ENCODE measurements at places on chromosomes 4 and X.
A peak's percentile ranks its signal among the peaks of the same experiment; 100 is the strongest.

DNA sequence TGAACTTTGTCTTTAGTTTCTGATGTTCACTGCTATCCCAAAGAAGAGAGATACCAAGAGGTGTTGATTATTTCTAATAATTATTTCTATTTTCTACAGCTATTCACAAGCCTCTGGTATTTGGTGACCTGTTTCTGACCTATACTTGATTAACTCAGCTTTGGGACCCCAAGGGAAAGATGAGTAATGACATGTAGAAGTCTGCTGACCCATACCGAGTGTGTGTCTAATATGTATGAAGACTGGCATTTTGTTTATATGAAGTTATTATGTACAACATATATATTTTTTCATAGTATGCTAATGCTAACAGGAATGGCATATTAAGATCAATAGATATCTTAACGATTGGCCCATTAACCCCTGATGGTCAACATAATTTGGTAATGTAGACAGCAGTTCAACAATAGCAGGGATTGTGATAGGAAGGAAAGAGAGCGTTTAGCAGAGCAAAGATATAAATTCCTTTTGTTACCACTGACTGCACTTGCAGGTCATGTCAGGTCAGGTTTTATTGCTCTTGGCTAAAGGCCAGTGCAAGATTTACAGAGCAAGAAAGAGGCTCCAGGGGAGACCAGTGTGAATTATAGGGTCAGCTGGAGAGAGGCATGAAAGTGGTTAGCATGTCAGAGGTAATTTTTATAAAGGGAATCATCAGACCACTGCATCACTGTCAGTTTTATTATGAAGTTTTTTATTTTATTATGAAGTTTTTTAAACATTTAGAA, 94.7 kb upstream of the DIPK2B start:
- no peak for DNase-seq

GRCh38 chr4:148425327-148426110, 16.7 kb downstream of the NR3C2 start:
- no peak for DNase-seq

DNA sequence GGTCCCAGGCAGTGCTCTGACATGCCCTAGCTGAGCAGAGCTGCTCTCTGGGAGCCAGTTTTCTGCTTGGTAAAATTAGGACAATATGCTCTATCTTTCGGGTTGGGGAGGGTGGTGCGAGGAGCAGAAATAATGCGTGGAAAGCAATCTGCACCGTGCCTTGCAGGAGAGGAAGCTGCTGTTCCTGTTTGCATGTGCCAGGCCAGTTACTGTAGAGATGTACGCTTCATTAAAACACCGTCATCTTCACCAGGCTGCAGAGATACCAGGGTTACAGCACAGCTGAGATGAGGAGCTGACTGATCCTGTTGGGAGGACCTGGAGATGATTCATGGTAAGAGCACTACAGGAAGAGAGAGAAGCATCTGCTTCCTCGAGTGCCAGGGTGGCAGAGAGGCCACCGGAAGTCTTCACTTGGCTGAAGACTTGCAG, 29.5 kb upstream of the IRF2 start:
- no peak for DNase-seq

- no peak for DNase-seq
Measured at GRCh38 chr4:961351-962230, 11.8 kb downstream of the DGKQ start.

- no peak for DNase-seq
Measured at GRCh38 chr4:56728512-56728911, 47.4 kb upstream of the HOPX start.

- no peak for DNase-seq
Measured at GRCh38 chr4:23484689-23485088, 405.2 kb downstream of the PPARGC1A start.

GRCh38 chr4:97500423-97500822, 642.9 kb downstream of the STPG2 start:
- DNase-seq = no peak

DNA sequence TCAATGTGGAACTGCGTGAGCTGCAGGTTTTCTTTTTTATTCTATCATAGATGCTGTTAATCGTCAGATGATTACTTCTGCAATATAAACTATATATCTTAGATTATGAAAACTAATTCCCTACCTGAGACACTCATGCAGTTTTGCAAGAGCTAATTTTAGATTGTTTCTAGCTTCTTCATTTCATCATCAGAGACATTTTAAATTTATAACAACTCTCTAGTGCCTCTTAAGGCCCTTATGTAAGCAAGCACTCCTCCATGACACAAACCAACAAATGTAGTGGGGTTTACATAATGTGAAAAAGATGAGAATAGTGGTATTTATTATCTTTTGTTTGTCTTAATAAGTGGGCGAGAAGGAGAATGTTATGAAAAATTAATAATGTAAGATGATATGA, 170.2 kb upstream of the ETNPPL start:
- no peak for DNase-seq

- DNase-seq = no peak
Measured at GRCh38 chrX:69793260-69793935, 177.5 kb downstream of the EDA start.

- DNase-seq = no peak
Measured at GRCh38 chrX:805103-805670, 174.6 kb downstream of the SHOX start.

GRCh38 chr4:182778222-182778982, 138.8 kb downstream of the DCTD start:
- DNase-seq = no peak

GRCh38 chrX:48747415-48748016, 14.0 kb upstream of the GLOD5 start:
- DNase-seq = no peak

DNA sequence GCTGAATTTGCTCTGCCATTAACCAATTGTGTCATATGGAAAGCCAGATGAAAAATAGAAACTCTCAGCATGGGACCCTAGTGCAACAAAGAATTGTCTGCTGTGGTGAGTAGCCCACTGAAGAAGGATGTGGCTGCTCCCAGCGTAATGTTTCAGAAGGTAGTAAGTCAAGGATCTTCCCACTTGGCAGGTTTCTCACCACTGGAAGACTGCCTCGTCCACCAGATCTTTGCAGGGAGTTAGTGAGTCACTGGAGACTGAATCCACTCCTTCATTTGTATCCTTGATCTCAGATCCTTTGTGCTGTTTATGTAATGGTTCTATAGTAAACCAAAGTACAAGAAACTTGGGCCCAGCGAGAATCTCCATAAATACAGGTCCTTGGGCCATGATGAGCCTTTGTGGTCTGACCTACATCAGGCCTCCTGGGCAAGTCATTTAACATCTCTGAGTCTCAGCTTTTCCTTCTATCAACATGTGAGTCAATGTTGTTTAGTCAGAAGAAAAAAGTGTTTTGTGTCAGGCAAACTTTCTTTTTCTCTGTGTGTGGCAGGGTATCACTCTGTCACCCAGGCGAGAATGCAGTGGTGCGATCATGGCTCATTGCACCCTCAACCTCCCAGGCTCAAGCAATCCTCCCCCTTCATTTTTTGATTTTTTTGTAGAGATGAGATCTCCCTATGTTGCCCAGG, 78.0 kb upstream of the CCDC160 start:
- no peak for DNase-seq

GRCh38 chr4:40489961-40490360, 139.7 kb downstream of the RBM47 start:
- DNase-seq = no peak

- DNase-seq = no peak
Measured at GRCh38 chrX:68571610-68572311, 72.9 kb downstream of the YIPF6 start.

GRCh38 chr4:537436-538264, 38.4 kb downstream of the TMEM271 start:
- no peak for DNase-seq

DNA sequence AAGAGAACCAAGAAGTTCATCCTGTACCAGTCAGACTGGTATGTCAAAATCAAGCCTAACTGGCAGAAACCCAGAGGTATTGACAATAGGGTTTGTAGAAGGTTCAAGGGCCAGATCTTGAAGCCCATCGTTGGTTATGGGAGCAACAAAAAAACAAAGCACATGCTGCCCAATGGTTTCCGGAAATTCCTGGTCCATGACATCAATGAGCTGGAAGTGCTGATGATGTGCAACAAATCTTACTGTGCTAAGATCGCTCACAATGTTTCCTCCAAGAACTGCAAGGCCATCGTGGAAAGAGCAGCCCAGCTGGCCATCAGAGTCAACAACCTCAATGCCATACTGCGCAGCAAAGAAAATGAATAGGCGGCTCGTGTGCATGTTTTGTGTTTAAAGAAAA, 172.7 kb upstream of the MED14 start:
- DNase-seq = no peak

- no peak for DNase-seq
Measured at GRCh38 chr4:161936625-161937550, 226.9 kb downstream of the FSTL5 start.

DNA sequence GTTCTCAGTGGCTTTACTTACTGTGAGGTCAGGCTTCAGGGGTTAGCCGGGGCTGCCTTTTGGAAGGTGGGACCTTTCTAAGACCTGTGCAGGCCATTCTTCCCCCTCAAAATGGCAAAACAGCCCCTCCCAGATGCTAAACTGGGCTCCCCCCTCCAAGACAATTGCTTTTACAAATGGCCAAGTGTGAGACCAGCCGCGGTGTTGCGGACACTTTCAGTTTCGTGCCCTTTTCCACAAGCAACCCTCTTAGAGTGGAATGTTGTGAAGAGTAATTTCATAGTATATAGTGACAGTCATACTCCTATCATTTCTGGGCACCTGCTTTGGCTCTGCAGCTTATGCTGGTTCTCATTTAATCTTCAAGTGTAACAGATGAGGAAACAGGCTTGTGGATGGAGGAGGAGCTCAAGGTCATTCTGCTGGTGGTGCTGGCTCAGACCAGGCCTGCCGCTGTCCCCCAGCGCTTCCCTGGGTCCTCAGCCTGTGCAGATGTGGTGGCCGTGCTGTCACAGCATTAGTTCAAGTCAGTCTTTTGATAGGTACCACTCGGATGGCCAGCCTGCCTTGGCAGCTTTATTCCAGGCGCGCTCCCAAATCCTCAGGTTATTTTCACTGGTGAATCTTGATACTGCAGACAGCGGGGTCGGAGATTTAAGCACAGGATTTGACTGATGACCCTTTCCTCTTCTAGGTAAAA, 55.0 kb upstream of the TADA2B start:
- no peak for DNase-seq

DNA sequence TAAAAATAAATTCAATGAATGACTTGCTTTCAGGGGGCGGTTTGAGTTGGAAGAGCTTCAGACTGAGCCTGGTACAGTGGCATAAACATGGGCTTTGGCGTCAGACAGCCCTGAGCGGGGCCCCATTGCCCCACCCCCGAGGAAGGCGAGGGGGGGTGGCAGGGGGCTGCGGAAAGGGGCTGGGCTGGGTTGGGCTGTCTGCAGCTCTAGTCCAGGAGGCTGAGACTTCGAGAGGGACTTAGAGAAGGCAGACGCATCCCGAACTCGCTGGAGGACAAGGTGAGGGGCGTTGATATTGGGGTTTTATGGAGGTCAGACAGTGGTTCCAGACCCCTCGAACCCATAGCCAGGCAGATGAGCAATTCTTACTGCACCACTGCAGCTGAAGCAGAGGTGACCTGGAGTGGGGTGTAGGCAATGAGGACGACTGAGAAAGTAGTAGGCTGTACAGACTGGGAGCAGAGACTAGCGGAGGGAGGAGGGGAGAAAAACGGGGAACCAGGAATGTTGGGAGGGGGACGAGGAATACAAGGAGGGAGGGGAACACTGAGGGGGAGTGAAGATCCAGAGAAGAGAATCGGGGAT, at the start of gene MAGED2:
Gene MAGED2, plus strand, starts transcription at position 222 of the 585 bp plus-strand sequence. CDS start 1,587 bp downstream, outside the sequence.
- peak; percentile 26 for DNase-seq

- no peak for DNase-seq
Measured at GRCh38 chrX:119734897-119735339, 23.5 kb upstream of the SOWAHD start.

- no peak for DNase-seq
Measured at GRCh38 chr4:185480016-185480732, 8.6 kb upstream of the CCDC110 start.

DNA sequence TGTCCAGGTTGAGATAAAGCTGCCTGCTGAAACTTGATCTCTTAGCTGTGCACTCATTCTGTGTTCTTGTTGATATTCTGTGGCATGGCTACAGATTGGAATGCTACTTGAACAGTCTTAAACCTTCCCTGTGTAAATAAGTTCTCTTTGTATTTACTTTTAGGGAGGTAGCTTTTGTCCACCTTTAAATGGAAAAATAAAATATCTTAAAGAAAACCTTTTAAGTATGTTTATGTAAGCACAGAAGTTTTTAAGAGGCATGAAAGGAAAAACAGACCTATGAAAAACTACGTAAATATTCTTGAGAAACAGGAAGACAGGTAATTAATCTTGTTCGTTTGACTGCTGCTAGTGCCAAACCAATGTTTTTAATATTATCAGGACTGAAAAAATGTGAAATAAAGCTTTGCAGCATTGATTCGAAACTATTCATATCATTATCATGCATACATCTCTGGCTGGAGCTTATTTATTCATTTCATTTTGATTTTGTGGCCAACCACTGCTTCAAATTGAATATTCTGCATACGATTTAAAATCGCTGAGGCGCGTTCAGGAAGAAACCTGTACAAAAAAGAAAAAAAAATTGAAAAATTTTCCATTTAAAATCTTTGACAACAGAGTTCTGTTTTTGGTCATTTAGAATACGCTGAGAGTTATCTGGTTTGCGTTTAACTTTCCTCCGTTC, 17.8 kb downstream of the HSD17B13 start:
- no peak for DNase-seq

DNA sequence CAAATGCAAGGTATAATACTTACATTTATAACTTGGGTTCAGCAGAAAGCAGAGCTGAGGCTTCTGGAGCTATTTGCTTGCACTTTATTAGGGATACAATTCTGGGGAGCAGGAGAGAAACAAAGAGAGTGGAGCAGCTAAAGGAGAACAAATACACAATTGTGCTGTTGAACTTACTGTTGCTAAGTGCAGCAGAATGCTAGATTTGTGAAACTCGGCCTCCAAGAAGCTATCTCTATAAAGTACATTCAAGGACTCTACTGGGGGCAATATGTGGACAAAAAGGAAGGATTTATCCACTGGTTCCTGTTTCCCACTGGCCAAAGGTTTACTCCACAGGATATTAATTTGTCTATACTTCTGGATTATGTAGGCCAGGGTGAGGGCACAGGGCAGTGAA, 86.8 kb downstream of the PPP1R2C start:
- no peak for DNase-seq

DNA sequence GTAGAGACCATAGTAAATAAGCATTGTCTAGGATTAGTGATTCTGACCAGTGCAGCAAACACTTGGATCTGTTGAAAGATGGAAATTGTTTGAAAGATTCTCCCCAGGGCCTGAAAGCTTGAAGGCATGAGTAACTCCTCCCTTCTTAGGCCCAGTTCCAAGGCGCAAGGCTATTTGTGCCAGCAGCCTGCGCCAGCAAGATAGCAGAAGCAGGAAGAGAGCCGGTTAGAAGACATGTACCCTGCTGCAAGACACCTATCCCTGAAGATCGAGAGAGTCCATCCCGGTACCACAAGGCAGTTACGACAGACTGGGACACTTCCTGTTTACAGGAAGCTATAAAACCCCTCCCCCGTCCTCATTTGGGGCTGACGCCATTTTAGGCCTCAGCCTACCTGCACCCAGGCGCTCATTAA, 72.4 kb upstream of the JADE1 start:
- no peak for DNase-seq

- no peak for DNase-seq
Measured at GRCh38 chrX:119692191-119693039, 553 bp downstream of the SEPTIN6 start.
